ENCODE measurements at places on chromosomes 1 and 21.

DNA sequence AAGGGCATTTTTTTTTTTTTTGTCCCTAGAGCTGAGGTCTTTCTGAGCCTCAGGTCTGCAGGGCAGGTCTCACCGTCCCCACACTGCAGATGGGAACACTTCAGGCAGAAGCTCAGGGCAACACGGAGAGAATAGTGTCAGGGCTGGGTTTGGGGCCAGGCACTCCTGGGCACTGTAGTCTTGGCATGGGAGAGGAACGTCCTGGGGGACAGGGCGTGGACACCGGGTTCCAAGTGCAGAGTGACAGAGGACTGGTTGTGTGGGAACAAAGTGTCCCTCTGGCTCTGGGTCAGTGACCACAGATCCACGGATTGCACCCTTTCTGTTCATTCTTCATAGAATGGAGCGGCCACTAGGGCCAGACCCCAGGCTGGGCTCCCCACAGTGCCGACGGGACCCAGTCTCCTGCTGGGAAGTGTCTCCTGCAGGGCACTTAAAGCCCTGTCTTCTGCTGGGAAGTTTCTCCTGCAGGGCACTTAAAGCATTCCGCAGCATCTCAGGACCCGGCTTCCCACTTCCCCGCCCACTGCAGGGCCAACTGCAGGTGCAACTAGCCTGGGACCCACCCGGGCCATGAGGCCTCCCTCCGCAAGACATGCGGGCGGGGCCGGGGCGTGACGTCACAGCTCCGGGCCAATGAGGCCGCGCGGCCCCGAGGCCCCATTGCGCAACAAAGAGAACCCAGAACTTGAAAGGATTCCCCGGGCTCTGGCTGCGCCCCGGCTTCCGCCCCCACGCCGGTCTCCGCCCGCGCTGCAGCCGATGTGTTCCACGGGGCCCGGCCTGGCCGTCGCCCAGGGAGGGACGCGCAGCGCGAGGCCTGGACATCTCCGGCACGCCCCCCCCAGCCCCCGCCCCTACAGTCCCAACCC is 1.2 kb downstream of the GPR153 start:
- peak; percentile 83 for DNase-seq

DNA sequence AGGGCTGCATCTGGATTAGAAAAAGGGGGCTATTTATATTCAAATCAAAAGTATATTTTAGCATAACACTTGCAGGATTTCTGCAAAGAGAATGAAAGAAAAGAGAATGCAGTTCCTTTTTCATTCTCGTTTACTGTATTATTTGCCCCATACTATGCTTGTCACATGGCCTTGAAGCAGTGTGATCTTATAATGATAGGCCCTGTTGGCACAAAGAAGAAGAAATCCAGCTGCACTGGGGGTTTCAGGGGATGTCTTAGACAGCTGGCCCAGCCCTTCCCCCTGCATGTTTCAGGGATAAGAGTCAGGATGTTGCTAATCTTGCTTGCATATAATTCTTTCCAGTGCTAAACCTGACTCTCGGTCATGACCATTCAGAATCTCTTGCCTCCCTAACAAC is 369.5 kb downstream of the SEC16B start:
- no peak for DNase-seq

DNA sequence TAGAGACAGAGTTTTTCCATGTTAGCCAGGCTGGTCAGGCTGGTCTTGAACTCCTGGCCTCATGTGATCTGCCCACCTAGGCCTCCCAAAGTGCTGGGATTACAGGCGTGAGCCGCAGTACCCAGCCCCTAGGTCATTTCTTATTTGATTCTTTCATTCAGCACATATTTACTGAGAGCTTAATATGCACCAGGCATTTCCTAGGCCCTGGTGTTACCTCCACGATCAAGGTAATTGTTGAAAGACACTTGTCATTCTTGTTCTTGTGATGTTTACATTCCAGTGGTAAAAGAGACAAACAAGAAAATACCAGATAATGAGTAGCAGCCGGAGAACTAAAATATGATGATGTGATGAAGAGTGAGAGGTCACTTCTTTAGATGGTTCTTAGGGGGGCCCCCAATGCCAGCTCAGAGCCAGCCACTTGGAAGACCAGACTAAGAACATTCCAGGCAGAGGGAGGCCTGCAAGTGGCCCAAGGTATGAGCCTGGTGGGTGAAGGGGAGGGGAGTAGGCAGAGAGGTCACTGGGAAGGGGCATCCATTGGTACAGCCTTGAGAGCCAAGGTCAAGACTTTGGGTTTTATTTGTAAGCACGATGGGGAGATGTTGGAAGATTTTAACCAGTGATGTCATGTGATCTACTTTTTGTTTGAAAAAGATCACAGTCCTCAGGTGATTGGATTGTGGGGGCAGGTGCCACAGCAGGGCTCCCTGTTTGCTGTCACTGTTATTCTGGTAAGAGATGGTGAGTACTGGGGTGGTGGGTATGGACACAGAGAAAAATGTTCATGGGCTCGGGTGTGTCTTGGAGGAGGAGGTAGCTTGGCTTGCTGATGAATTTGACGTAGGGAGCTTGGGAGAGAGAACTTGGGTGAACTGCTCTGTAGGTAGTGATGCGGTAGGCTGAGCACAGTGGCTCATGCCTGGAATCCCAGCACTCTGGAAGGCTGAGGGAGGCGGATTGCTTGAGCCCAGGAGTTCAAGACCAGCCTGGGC is 18.7 kb downstream of the UBE2Q1 start:
- DNase-seq: no peak

GRCh38 chr1:24381256-24381655 is 32.3 kb downstream of the STPG1 start:
- DNase-seq: no peak

GRCh38 chr1:101073836-101074235 is 48.3 kb upstream of the DPH5 start:
- DNase-seq: no peak

- no peak for DNase-seq
Measured at GRCh38 chr1:208349694-208350330, 105.6 kb upstream of the PLXNA2 start.

DNA sequence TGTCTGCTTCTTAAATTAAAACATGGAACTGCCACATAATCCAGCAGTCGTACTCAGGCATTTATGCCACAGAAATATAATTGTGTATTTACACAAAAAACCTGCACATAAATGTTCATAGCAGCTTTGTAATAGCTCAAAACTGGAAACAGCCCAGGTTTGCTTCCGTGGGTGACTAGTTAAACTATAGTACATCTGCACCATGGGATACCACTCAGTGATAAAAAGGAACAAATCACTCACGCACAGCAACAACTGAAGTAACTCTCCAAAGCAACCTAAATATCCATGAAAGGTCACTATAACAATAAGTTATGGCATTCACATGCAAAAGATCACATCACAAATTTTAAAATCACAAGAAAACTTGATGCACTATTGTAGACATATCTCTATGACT is 64.4 kb downstream of the KCNT2 start:
- DNase-seq: no peak

GRCh38 chr1:22889213-22889827 is 83.3 kb downstream of the LACTBL1 start:
- peak; percentile 4 for DNase-seq

DNA sequence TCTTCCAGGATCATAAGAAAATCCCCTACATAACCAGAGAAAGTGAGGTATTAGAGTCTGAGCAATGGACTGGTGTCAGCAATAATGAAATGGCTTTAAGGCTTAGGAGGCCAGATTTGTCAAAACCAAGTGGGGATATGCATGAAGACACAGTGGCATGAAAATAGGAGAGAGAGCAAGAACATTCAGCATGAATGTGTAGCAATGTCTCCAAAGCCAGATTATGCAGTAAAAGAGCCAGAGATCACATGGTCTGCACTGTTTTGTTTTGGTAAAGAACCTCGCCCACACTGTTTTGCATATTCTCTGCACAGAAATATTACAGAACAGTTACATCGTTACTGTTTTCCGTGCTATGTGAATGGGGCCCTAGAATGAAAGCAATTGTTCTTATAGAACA is 589.4 kb downstream of the PLPP3 start:
- DNase-seq: no peak

DNA sequence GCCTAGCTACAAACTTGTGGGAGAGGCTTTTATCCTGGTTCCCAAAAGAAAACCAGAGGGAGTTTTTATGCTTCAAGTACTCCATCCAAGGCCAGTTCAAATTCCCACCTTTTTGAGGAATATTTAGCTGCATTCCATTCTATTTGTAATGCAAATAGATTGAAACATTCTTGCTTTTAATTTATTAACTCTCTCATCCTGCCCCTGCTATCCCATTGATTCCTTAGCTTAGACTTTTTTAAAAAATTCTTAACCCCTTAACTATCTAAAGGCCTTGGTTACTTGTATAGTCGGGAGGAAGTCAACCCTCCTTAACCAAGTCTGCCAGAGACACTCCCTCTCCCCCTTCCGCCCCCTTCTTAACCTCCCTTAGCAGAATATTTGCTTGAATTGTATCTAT is 2.5 kb upstream of the MOV10 start:
- no peak for DNase-seq

- DNase-seq: no peak
Measured at GRCh38 chr1:3034728-3035562, 13.7 kb downstream of the ACTRT2 start.

GRCh38 chr1:232188318-232188717 is 441.6 kb downstream of the SIPA1L2 start:
- no peak for DNase-seq

- DNase-seq: no peak
Measured at GRCh38 chr1:64425521-64425920, 44.4 kb upstream of the CACHD1 start.

All from activated CD4-positive, alpha-beta T cell treated with anti-CD3 and anti-CD28 coated beads, Interleukin-2, amount 50 U/mL, for 16 hours (primary cell).